ENCODE measurements at places on chromosomes 16 and 17.

DNA sequence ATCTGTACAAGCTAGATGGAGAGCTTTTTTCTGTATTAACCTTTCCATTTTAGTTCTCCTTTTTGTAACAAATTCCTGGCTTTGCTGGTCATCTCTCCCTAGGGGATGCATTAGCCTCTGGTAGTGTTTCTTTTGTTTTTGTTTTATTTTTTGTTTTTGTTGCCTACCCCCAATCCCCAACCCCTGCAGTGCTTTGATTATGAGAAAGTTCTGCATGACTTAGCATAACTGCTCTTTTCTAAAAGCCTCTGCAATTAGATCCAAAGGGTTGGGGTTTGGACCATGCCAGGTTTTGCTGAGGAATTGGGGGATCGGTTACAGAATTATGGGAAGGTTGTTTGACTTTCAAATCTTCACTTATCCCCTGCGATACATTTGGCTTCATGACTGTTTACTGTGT, 98.2 kb downstream of the ADAMTS18 start:
- DNase-seq: no peak

- DNase-seq: peak; percentile 81
Measured at GRCh38 chr17:82866590-82867191, 26.9 kb upstream of the ZNF750 start.

GRCh38 chr17:82230609-82231311, 1.9 kb downstream of the SLC16A3 start:
- DNase-seq: peak; percentile 85

- no peak for DNase-seq
Measured at GRCh38 chr16:68739964-68740627, 3.0 kb downstream of the CDH1 start.

DNA sequence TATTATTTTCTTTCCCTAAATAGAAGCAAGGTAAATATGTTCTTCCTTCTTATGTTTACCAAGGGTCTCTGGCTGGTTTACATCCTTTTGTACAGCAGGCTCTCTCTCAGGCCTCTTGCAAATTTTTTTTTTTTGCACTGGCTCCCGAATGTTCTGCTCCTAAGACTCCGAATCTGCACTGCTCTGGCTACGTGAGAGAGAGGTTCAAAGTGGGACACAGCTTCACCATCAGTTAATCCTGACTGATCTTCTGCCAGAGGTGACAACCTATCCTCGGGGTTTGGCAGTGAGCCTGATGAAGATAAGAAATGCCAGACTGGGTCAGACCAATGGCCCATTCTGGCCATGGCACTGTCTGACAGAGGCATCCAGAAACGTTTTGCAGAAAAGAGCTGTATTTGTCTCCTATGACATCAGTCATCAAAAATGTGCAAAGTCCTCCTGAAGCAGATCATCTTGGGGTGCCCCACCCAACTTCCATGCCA, 136.9 kb downstream of the GRIN2A start:
- no peak for DNase-seq

GRCh38 chr17:8951206-8951605, 14.3 kb downstream of the PIK3R5 start:
- DNase-seq: no peak

DNA sequence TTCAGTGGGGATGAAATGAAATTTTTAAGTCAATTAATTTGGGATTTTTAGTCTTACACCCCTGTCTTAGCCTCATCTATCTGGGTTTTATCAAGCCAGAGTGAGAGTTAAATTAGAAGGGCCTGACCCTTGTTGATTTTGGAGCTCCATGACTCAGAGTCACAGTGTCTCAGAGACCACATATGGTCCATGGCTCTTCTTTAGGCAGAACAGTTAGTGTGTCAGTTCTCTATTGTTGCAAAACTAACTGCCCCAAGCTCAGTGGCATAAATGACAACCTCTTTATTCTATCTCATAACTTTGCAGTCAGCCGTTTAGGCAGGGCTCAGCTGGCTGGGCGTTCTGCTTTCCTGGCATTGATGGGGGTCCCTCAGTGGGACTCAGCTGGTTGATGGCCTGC, 44.7 kb downstream of the IRF8 start:
- no peak for DNase-seq

DNA sequence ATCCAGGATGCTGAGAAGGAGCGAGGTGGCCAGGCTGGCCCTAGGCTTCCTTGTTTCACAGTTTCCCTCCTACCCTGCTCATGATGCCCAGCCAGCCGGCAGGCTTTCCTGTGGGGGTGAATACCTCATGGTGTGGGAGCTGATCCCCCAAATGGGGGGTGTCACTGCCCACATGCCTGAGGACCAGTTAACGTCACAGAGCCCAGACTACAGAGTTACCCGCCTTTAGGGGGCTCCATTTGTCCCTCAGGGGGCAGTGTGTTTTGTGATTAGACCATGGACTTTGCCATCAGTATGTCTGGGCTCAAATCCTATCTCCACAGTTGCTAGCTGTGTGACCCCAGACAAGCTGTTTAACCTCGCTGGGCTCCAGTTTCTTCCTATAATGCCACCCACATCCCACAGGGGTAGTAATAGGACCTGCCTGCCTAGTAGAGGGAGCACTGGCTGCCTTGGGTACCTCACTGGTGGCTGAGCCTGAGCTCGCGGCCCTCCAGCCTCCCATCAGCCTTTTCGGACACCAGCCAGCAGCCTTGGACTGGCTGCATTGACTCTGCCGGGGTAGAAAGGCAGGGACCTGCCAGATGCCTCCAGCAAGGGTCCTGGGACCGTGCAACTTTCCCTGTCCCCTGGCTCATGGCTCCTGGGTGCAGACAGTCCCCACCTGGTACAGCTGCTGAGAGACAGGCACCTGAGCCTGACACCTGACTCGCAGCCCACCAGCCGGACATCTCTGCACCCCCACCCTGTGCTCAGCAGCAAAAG, 87.5 kb upstream of the GSE1 start:
- no peak for DNase-seq

GRCh38 chr16:10547708-10548107, 32.7 kb downstream of the EMP2 start:
- DNase-seq: no peak

DNA sequence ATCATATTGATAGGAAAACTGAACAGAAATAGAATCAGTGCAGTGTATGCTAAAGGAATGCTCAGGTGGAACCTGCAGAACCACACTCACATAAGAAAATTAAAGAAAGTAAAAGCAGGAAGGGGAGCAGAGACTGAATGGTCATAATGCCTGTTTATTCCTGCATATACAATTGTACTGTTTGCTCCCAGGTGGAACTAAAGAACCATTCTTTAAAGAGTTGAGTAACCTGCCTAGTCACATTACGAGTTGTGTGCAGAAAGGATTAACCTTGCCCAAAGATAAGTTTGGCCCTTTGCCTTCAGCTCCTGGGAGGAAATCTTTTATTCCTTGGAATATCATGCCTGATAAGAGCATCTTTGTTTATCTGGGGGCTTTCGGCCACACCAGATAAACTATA, 434.7 kb downstream of the KIF2B start:
- no peak for DNase-seq

DNA sequence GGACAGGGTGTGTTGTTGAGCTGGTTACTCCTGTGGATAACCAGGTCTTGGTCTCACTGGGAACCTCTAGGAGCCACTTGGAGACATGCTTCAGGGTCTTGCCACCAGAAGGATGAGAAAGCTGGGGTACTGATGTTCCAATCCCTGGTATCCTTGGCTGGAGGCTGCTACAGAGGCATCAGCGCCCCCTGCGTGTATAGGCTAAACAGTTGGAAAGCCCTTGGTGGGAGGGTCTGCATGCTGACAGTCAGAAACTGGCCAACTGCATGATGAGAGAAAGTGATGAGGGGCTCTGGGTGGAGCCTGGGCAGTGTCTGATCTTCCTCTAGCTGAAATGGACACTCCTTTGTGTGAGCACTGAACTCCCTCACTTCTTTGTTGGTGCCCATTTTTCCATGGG, 536.9 kb downstream of the XYLT1 start:
- no peak for DNase-seq

DNA sequence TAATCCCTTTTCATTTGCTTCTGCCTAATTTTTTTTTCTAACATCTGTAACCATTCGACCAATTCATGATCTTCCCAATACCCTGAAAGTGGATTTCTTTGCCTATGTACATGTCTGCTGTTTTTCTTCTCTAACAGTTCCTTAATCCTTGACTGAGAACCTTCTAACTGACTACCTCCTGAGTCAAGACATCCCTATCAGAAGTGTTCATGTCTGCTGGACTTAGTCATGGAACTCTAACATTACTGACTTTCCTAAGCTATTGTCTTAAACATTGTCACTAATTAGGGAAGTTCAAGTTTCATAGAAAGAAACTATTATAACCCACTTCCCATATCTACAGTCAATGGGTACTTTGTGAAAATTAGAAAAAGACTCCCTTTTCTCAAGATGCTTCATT, 52.4 kb upstream of the IRX5 start:
- no peak for DNase-seq

DNA sequence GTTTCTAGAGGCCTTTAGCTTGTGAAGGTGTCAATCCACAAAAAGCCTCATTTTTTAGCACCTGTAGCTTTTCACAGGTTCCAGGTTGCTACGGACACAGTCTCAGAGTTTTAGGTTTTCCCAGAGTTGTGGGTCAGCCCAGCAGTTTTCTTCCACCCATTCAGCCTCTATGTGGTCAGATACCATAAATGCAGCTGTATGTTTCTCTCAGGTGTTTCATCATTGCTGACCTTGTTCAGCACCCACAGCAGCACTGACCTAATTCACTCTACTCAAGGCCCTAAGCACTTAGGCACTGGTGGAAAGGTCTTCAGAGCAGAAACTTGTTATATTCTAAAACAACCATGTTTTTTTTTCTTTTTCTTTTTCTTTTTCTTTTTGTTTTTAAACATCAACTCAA, 15.0 kb upstream of the SPACA3 start:
- DNase-seq: no peak

- DNase-seq: no peak
Measured at GRCh38 chr17:17345686-17346427, 42.7 kb downstream of the NT5M start.

GRCh38 chr17:41467561-41467960, 375 bp upstream of the KRT32 start:
- DNase-seq: no peak

GRCh38 chr16:11586856-11587642, at the start of gene LITAF:
LITAF (minus strand) TSS chr16:11586919; CDS start chr16:11556730, 30,189 bp downstream.
- peak; percentile 45 for DNase-seq

DNA sequence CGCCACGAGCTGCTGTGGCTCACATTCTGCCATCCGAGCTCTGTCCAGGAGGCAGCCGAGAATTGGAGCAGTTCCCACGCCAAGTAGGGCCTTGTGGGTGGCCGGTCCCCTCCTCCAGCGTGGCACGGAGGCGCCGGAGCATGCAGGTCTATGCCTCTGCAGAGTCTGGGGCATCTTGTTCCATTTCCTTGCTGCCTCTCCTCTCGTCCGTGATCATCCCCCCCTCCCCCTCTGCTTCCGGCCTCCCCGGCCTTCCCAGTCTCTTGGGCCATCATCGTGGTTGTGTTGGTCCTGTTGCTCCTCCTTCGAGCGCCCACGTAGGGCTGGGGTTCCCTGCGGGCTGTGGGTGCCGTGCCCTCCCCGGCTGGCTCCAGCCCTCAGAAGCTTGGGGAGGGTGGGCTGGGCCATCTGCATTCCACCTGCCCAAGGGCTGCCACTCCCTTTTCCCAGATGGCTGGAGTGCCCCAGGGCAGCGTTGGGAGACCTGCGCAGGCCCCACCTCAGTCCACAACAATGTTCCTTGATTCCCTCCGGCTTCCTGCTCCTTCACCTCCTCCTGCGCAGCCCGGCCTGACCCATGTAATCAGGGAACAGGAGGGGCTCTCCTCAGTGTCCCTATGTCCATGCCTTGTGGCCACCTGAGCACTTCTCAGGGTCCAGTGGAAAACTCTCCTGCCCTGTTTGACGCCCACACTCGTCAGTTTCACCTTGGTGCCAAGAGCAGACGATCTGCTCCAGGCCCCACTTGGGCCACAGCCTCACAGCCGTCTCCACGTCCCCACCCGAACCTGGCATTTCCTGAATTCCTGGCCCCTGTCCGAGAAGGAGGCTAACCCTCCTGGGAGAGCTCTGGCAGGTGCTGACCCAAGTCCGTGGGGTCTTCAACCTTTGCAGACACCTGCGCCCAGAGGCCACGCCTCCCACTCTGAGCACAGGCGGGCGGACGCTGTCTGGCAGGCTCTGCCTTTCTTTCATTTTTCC, 37.1 kb downstream of the BAIAP2 start:
- no peak for DNase-seq

DNA sequence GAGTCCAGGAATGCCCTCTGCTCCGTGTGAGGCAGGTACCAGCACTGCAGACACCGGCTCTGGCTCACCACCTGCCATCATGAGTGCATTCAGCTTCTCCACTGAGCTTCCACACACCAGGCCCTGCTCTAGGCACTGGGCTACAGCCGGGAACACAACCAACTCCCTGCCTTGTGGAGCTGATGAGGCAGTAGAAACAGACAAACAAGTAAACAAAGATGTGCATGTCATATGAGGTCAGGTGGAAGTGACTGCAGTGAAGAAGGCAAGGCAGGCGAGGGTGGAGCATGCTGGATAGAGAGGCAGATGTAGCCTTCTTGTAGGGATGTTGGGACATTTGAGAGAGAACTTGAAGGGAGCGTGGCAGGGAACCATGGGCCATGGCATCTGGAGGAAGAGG, 5.0 kb downstream of the NLRC5 start:
- no peak for DNase-seq

- DNase-seq: peak; percentile 3
Measured at GRCh38 chr16:73794994-73795393, 501.6 kb upstream of the PSMD7 start.

DNA sequence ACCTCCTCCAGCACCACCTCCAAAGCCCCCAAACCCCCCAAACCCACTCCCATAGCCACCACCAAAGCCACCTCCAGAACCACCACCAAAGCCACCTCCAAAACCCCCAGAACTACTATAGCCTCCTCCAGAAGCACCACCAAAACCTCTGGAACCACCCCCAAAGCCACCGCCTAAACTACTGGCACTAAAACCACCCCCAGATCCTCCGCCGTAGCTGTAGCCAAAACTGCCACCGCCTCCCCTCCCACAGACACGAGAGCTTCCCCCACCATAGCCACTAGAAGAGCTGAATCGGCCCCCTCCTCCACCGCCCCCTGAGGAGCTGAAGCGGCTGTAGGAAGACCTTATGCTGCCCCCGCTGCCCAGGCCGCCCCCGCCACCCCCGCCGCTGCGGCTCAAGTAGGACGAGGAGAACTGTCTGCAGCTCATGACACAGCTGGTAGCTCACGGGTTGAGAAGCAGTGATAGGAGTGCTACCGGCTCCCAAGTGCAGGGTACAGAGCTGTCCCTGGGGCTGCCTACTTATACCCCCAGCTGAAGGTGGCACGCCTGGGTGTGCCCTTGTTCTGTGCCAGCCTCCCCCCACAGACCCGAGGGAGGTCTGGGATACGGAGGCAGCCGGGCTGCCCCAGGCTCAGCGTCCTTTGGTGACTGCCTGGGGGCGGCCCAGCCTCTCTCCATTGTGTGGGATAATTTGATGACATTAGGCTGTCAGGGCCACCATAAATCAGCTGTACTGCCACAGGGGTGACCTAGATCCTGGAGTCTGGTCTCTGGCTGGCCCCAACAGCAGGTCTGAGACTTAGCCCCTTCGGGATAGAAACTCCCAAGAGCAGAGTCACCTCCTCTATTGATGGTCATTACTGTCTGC, at the start of gene KRT9:
Gene KRT9, minus strand, starts transcription at position 499 of the 874 bp plus-strand sequence. Its CDS starts 67 bp downstream, at position 432.
- DNase-seq: no peak

- DNase-seq: no peak
Measured at GRCh38 chr17:73481676-73482075, 162.6 kb downstream of the SDK2 start.

GRCh38 chr17:18984273-18985114, 20.1 kb downstream of the FAM83G start:
- no peak for DNase-seq
